Esophagus squamous epithelium (tissue), 5 donors: ENCODE measurements at places on chromosomes 16 and 17.

- DNase-seq: no peak
Observed at GRCh38 chr16:361872-362701, 8.3 kb downstream of the MRPL28 start.

DNA sequence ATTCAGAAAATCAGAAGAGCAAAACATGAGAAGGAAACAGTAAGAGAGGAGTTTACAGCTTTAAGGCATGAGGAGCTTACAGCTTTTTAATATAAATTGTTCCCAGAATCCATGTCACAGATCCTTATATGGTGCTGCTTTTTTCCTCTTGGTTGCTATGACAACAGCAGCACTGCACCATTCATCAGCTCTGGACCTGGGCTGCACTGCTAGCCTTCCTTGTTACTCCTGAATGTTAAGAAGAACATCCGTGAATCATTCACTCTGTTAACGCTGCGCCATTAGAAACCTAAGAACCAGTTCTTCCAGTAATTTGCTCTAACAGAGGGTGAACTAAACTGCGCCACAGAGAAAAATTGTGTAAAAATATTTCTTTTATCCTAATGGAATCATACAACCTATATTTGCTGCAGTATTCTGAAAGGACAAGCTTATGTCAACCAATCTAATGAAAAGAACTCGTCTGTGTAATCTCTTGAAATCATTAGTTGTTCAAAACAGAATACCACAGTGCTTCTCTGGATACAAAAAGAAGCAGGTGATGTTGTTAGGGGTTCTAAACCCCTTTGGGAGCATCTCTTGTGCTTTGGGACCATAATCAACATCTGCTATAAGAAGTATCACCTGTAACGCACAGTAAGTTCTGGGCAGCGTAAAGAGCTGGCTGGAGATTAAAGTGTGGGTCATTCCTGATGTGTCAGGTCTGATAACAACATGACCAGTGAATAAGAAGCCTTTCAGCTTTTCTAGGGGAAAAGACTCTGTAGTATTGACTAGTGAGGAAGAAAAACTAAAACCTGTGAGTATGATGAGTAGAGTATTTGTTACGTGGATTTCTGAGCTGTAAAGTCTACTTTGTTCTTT is 151.2 kb downstream of the TANC2 start:
- no peak for DNase-seq

- DNase-seq: no peak
Observed at GRCh38 chr17:13337864-13338371, 263.8 kb downstream of the HS3ST3A1 start.

DNA sequence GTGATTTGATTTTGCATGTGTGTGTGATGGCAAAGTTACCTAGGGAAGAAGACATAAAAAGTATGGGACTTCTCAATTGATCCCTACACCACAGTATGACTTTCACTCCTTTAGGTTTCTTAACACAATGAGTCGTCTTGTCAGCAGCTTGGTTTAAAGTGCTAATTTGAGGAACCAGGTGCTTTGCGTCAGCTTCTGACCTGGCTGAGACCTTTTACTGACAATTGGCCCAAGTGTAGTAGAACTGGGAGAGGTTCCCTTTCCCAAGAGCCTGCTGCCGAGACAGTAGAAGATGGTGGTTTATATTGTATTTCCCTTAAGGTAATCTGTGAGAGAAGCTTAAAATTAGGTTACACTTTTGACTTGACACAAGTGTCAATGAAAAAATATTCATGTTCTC is 54.9 kb downstream of the LDHD start:
- DNase-seq: no peak

GRCh38 chr16:85453194-85453678 is 159.9 kb upstream of the GSE1 start:
- no peak for DNase-seq

DNA sequence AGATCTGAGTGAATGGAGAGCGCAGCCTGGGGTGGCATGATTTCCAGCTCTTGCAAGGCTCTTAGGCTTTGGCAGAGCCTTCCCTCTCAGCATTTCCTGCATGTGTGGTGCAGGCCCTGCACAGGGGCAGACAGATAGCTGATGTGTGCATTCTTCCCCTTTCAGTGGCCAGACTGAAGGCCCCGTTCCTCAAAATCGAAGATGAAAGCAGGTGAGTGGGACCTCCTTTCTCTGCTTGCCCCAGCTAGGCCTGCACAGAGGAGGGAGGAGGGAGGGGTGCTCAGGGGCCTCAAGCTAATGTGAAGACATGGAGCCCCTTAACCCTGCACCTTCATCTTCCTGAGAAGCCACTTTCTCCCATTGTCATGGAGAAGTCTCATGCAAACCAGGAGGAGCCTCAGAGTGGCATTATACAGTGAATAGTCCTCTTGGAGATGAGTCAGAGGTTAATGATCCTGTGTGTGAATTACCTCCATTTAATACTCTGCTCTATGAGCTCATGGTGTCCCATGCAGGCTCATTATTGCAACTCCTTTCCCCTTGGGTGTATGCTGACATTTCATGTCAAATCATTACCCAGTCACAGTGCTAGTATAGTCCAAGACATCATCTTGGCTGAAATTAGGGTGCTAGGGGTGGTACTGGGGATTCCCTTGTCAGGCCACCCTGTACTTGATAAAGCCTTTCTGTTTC is 20.4 kb upstream of the ADAM11 start:
- no peak for DNase-seq
